Suppressor macrophage treated with lipopolysaccharide for 1 hour (primary cell): ENCODE measurements at places on chromosomes 2 and 18.

GRCh38 chr2:60366135-60366712, 187.2 kb downstream of the BCL11A start:
- peak; percentile 86 for DNase-seq

DNA sequence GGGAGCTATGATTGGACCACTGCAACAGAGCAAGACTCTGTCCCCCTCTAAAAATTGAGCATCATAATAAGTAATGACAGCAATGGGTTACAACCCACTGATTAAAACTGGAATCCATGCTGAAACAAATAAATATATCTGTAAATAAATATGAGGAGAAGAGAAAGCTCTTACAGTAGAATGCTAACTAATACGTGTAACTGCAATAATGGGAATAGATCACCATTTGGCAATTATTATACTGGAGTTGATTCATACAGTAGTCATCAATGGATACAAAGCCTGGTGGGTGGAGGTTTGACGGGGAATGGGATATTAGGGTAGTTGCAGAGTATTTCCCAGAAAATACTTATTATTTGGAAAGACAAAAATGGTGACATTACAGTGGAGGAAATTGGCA, 6.1 kb upstream of the INO80B start:
- no peak for DNase-seq

GRCh38 chr18:62128157-62128556, 58.7 kb downstream of the PIGN start:
- DNase-seq: no peak

GRCh38 chr18:58263055-58263957, 219.3 kb downstream of the NEDD4L start:
- no peak for DNase-seq

GRCh38 chr18:31609886-31610285, 18.2 kb downstream of the TTR start:
- no peak for DNase-seq
